ENCODE measurements at places on chromosomes 12 and 14. TPM values are rescaled to one million over a fixed set of nuclear protein-coding genes. Genes with fewer than 3 reads are reported as not detected.

DNA sequence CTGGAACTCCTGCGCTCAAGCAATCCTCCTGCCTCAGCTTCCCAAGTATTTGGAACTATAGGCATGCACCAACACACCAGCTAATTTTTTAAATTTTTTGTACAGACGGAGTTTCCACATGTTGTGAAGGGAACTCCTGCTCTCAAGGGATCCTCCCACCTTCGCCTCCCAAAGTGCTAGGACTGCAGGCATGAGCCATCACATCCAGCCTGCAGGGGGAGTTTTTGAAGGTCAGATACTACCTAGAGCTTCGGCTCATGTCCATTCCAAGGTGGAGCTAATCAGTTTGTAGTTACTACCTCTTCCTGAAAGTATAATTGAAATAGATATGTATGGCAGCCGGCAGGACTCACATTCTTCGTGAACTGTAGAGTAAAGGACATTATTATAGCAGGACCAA, 3.7 kb upstream of the TAS2R19 start:
- DNase-seq = no peak

DNA sequence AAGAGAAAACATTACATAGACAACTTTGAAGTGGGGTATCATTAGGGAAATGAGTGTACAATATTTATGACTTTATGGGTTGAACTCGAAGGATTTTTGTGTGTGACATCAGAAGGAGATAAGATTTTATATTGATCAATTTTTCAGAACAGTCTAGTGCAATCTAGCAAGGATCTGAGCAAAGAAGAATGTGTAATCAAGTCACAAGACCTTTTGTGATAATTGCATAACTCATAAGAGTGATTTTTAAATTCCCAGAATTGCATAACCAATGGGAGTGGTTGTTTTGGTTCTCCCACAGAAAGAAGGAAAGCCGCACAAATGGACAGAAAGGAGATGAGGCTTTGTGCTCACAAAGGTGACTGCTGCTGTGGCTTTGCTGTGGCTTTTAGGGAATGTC, 441.8 kb upstream of the FLRT2 start:
- DNase-seq = no peak

DNA sequence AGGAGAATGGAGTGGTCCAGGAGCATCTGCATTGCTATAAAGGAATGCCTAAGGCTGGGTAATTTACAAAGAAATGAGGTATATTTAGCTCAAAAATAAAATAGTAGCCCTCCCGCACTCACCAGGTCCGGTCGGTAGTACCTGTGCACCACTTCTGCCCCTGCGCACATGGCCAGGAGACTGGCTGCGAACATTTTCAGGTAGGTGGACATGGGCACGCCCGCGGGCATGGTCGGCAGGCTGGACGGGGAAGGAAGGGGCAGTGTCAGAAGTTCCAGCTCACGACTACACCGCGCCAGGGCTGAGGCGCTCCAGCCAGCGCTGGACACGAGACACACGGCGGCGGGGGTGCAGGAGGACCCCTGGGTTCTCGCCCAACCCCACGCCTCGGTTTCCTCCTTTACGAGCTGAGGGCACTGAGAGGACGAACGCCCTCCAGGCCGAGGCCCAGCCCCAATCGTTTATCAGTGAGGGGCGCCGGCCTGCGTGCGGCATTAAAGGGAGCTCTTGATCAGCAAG, 9.1 kb upstream of the TDG start:
- DNase-seq = no peak

The MLEC gene
- total RNA-seq = 99.5 TPM

- DNase-seq = no peak
Observed at GRCh38 chr14:97638864-97639263, 841.7 kb downstream of the VRK1 start.

DNA sequence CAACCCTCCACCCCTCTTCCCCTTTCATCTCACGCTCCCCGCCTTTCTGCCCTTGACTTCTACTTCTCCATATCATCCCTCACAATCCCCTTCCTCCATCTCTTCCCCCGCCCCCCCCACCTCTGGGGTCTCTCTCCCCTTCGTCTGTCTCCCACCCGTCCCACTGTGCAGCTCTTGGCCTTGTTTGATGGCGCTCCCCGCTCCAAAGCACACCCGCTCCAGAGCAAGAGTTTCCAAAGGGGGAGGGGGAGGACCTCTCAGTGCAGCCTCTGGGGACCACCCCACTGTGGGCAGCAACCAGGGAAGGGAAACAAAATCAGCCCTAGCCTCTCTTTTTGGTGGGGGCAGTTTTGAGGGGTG, 774 bp downstream of the CHGA start:
- DNase-seq = no peak

The OVCH1 gene
- total RNA-seq = not detected

DNA sequence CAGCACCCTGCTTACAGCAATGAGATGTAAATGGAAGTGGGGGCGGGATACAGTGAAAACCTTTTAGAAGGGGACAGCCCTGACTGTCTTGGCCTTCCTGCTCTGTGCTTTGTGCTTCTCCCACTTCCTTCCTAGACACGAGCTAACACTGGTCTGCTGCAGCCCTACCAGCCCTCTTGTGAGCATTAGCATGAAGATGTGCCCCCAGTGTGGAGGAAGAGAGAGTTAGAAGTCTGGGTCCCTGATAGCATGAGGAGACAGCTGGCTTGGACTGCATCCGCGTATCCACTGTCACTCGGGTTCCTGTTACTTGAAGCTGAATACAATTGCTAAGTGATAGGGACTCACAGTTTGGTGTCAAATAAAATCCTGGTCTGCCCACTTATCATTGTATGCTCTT, 248.1 kb upstream of the SOX5 start:
- DNase-seq = no peak

DNA sequence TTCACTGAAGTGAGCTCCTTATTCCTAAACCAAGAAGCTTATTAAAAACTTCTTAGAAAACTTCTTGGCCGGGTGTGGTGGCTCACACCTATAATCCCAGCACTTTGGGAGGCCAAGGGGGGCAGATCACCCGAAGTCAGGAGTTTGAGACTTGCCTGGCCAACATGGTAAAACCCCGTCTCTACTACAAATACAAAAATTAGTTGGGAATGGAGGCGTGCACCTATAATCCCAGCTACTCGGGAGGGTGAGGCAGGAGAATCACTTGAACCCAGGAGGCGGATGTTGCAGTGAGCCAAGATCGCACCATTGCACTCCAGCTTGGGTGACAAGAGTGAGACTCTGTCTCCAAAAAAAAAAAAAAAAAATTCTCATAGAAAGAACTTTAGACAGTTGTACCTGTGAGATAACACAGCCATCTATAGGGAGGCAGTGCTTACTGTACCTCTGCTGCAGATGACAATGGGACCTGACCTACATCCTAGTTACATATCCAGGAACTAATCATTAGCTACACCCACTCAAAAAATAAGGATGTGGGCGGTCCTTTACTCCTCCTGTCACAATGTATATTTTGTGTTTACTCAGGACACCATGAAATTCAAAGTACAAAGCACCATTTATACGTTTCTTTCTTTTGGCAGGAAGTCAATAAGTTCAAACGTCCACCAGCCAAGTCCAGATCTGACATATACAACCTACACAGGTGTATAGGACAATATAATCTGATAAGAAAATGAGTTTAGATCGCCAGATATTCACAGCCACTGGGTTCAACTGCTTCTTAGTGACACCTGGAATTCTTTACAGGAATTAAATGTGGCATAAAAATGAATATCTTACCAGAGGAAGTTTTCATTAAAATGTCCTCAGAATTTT, 14.9 kb downstream of the STXBP6 start:
- DNase-seq = no peak

- no peak for DNase-seq
Observed at GRCh38 chr14:71754422-71755095, 177.7 kb upstream of the RGS6 start.

GRCh38 chr12:19683178-19683927, 244.1 kb downstream of the AEBP2 start:
- no peak for DNase-seq

All from epithelial cell of proximal tubule (primary cell).